ENCODE measurements at places on chromosomes 6 and 20. TPM values are rescaled to one million over a fixed set of nuclear protein-coding genes. Genes with fewer than 3 reads are reported as not detected.

The BNIP5 gene
- total RNA-seq, result under 0.01 TPM

The ZBTB12 gene
- 25.7 TPM for total RNA-seq

The CTAGE9 gene
- not detected for total RNA-seq

The PLG gene
- not detected for total RNA-seq

The HCRTR2 gene
- total RNA-seq, result 30.6 TPM

DNA sequence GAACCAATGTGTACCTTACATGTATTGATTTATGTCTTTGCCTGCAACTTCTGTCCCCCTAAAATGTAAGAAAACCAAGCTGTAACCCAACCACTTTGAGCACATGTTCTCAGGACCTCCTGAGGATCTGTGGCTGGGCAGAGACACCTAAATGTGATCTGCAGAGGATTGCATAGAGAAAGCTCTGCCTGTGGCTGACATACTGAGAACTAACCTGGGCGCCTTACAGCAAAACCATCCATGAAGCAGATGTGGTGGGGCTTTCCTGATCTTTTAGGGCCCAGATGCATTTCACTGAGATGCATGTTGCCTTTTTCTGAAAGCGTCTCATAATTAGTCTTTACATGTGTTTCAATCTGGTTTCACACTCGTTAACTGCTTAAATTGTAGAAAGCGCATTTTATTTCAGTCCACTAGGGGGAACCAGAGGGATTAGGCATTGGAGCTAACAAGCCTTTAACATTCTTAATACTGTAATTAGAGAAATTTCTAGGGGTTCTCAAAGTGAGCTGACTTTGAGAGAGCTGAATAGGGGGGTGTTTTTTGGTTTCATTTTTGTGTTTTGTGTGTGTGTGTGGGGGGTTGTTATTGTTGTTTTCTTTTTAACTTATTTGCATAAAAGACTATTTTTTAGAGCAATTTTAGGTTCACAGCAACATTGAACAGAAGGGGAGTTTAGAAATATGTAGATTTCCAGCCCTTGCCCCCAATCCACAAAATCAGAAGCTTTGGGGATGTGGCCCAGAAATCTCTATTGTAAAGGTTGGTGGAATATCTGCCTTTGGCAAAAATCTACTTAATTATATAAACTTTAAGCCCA lies 50.9 kb upstream of the FAM184A start:
- DNase-seq, result no peak

DNA sequence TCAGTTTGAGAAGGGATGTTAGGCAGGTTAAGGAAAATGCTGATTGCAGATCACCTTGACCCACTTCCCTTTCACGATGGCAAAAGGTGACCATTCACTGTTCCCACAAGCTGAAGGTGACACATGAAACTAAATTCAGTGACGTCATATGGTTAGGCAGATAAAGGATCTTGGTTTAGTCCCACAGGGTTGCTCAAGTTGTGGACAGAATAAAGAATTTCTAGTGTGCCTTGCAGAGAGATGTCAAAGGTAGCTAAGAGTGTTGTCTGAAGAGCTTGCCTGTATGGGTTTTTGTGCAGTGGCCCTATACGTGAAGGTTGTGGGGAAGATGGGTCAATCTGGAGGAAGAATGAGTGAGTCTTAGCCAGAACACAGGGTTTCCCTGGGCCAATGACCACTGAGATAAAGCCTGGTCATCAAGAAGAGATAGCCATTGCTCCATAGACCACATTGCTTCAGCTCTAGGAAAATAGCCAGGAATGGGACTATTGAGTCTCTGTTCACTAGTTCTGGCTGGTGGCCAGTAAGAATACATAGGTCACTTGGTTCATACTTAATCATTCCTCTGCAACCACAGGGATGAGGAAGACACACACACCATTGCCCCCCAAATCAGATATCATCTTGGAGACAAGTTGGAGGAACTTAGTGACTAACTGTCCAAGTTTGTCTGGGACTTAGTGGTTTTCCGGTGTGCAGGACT lies 148.5 kb upstream of the ATXN1 start:
- DNase-seq, result no peak

DNA sequence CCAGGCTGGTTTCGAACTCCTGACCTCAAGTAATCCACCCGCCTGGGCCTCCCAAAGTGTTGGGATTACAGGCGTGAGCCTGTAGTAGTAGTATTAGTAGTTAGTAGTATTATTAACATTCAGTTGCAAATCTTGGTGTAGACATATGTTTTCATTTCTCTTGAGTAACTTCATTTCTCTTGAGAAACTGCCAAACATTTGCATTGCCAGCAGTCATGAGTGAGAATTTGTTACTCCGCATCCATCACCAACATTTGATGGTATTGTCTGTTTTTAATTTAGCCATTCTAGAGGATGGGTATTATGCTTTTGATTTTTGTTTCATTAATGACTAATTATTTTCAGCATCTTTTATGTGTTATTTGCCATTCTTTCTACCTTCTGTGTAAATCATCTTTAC lies 1.5 kb upstream of the ERVFRD-1 start:
- DNase-seq, result no peak

The TNNC2 gene
- not detected for total RNA-seq

GRCh38 chr6:157346373-157346772 lies 23.1 kb upstream of the TMEM242 start:
- no peak for DNase-seq

The OR2J3 gene
- total RNA-seq, result not detected

DNA sequence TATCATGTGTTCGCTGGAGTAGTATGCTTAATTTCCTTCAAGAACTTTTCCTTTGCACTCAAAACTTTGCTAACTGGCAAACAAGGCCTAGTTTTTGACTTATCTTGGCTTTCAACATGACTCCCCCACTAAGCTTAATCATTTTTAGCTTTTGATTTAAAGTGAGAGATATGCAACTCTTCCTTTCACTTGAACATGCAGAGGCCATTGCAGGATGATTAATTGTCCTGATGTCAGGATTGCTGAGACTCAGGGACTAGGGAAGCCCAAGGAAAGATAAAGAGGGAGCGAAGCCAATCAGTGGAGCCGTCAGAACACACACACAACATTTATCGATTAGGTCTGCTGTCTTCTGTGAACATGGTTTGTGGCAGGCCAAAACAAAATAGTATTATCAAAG lies 491.4 kb downstream of the CBLN4 start:
- DNase-seq, result no peak

DNA sequence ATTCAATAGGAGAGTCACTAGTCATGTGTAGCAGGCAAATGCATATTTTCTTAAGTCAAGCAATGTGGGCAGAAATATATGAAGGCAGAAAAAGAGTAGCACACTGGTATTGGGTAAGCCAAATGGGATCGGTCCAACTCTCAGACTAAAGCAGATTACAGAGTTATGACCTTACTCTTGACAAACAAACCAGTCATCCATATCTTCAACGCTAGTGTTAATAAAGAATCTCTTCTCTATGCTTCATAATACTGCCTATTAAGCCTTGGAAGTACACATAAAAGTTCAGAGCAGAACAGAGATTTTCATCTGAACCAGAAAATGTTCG lies 320.2 kb upstream of the JARID2 start:
- DNase-seq, result no peak

GRCh38 chr6:30684386-30685156 lies 1.9 kb downstream of the PPP1R18 start:
- DNase-seq, result no peak

- DNase-seq, result no peak
Measured at GRCh38 chr6:14726816-14727493, 518.9 kb upstream of the JARID2 start.

The CST5 gene
- total RNA-seq, result not detected

- no peak for DNase-seq
Measured at GRCh38 chr6:87430499-87430898, 22.7 kb downstream of the CFAP206 start.

Data from frontal cortex (tissue), 4 donors.